ENCODE measurements at places on chromosomes 1 and 21.

DNA sequence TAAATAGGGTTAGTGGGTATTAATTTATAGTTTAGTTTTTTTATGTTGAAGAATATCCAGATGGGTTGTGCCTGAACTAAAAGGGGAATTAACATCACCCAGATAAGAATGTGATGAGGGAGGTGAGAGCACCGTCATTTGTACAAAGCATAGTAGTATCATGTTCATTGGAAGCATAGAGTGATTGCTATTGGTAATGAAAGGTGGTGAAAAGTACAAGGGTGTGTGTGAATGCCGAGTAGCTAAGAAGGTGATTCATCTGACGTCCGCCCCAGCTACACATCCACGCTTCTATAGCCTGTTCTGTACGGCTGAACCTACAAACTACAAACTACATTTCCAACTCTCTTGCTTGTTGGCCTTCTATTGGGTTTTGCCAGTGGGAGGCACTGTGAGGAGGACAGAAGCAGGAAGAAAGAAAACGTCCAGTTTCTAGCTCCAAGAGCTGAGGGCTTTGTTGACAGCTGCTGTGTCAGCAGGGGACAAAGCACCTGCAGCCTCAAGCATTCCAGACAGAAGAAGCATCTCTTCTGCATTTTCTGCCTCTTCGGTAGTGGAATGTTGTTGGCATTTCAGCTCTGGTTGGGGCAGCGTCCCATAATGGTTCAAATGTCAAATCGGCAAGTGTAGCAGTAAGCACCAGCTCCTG lies 404.8 kb downstream of the KCTD3 start:
- no peak for DNase-seq

- no peak for DNase-seq
Measured at GRCh38 chr1:182142621-182143020, 81.1 kb upstream of the ZNF648 start.

DNA sequence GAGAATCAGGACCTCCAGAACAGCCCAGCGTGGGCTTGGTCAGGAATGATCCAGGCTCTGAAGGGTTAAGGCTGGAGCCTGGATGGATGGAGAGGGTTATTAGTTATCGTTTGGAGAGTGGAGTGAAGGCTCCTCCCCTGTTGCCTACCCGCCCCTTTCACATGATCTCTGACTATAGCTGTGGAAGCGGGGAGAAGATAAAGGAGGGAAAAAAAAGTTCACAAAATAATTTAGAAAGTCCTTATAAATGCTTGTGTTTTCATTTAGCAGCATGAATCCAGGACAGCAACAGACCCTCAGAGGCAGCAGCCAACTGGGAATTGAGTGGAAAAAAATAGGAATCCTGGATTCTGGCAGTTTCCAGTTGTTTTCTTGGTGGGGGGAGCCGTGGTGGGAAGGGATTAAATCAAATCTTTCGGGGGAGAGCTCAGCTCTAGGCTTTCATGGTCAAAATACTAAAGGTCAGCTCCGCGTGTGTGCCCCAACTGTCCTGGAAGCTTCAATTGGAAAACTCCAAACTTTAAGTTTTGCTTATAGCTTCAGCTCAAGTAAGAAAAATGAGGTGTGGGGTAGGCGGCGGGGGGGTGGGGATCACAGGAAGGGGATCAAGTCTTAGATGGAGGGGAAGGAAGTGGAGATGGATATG lies 595 bp upstream of the DDR2 start:
- no peak for DNase-seq

DNA sequence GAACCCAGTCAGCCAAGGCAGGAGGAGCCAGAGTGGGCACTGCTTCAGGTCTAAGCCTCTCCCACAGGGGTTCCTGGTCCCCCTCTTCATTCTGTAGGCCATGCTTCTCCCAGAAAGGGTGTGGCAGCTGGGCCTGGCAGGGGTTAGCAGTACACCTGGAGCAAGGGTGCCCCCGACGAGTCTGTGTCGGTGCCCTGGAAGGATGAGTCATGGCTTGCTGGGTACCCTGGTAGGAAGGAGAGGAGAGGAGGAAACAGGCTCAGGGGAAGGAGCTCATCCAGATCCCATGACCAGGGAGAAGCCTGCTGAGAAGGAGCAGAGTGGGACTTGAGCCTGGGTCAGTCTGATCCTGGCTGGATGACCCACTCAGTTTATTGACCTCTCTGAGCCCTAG lies 10.3 kb downstream of the KDF1 start:
- DNase-seq = peak; percentile 20

GRCh38 chr1:37865348-37866120 lies 6.1 kb upstream of the MTF1 start:
- peak; percentile 85 for DNase-seq

- no peak for DNase-seq
Measured at GRCh38 chr1:164914208-164914607, 355.2 kb downstream of the PBX1 start.

- no peak for DNase-seq
Measured at GRCh38 chr1:5644281-5645134, 347.7 kb downstream of the NPHP4 start.

DNA sequence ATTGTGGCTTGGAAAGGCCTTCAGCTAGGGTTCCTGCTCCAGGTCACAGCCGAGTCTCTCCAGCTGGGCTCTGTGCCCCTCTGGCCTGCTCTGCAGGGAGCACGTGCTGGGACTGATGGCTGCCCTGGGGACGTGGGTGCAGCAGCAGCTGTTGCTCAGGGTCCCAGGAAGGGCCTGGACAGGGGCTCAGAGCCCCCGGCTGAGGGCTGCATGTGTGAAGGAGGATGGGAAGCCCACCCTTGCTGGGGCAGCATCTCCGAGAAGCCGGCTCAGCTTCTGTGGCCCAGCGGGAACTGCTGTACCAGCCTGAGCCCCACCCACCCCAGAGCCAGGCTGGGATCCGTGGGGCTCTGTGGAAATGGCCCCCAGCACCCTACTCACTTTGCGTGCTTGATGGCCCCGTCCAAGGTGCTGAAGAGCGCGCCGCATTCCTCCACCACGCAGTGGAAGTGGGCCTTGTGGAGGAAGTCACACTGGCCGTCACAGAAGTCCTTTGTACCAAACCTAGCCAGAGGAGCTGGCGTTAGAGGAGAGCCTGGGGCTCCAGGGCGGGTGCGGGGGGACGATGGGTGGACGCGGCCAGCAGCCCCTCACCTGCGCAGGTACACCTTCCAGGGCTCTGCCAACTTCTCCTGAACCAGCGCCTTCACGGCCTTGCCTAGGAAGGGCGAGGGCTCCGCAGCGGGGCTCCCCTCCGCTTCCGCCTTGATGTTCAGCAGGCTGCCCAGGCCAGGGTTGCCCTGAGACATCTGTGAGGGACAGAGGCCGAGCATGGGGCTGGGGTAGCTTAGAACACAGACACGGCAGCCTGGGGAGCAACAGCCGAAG lies 147.5 kb downstream of the CASZ1 start:
- no peak for DNase-seq

DNA sequence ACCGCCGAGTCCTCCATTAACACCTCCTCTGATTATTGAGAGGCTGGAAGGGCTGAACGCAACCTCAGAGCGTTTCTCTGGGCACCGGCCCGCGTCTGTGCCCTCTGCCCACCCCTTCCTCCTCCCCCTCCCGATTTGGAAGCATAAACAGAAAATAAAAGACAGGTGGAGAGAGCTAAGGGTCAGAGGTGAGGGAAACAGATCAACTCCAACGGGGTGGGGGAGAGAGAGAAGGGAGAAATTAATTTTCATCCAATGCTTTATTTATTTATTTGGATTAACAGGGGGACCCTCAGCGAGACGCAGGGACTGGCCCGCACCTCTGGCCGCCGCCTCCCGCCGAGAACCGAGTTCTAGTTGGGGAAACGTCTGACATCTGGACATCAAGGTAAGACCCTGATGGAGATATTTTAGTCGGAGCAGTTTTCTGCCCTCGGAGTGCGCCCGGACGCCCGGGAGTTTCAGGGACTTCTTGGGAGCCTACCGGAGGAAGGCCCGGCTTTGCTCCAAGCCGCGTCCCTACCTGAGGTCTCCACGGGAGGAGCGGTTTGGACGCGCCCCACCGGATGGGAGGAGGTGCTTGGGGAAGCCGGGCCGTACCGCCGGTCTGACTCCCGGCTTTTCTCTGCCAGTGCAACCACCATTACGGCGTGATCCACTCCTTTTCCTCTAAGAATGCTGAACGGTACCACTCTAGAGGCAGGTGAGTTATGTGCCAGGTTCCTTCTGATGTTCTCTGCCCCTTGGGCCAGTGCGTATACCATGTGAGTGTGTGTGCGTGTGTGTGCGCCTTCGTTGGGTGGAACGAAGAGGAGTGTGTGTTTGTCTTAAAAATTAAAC lies 5.1 kb upstream of the LHX9 start:
- DNase-seq = peak; percentile 16

GRCh38 chr1:159941141-159941540 lies 4.3 kb downstream of the IGSF9 start:
- DNase-seq = no peak

DNA sequence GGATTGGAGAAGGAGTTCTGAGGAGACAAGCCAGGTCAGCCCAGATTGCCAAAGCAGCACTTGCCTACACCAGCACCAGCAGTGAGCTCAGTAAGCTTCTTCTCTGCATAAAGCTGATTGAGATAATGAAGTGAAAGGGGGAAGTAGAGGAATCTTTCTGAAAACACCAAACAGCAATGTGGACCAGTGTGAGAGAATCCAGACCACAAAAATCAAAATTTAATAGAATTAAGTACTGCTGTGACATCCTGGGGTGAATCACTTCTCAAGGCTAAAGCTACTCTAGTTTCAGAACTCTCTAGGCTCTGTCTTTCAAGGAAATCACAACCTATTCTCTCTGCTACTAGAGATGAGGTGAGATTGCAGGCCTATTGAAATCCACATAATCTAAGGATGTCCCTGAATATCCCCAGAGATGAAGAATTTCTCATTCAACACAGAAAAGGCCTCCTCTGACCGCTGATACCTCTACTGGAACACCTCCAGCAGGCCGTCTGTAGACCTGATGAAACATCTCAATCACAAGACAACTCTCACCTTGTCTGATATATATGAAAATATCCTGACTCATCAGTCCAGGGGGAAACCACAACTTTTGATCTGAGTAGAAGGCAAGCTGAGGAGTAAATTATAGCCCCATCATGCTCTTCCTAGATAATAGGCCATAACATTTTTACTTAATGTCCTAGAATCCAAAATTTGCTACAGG lies at the start of gene FCRL4:
Gene FCRL4 (minus strand): TSS at position 127 of the 709 bp plus-strand sequence. CDS start 141 bp downstream, outside the sequence.
- peak; percentile 22 for DNase-seq

DNA sequence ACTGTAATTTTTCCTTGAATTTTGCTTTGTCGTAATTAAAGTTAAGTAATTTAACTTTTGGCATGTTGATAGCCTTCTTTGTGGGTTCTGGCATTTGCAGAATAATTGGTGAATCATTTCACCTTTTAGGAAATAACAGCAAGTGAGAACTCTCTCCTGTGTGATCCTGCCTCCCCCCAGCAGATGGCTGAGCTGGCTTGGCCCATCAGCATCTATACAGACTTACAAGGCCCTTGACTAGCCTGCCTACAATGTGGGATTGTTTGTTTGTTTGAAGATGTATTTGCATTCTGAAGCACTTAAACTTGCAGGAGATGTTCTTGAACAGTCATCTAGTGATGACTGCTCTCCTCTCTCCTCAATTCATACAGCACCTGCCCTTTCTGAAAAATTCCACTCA lies 55.9 kb downstream of the MACO1 start:
- no peak for DNase-seq

DNA sequence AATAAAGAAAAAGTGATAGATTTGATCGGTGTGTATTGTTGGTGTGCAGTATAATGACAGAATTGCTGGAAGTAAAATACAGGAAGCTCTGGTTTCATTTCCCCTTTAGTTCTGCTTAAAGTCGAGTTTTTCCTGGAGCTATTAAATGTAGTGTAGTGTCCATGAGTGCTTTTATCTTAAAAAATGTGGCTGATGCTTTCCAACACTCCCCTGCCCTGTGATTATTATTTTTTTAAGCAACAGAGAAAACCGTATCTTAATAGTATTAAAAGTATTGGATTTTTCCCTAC lies 1.1 kb downstream of the LGALS8 start:
- no peak for DNase-seq

- DNase-seq = peak; percentile 59
Measured at GRCh38 chr1:16082283-16083038, 9.0 kb upstream of the FAM131C start.

- DNase-seq = no peak
Measured at GRCh38 chr21:31310750-31311149, 33.3 kb downstream of the TIAM1 start.

- no peak for DNase-seq
Measured at GRCh38 chr1:17186216-17186909, 18.6 kb upstream of the PADI1 start.

DNA sequence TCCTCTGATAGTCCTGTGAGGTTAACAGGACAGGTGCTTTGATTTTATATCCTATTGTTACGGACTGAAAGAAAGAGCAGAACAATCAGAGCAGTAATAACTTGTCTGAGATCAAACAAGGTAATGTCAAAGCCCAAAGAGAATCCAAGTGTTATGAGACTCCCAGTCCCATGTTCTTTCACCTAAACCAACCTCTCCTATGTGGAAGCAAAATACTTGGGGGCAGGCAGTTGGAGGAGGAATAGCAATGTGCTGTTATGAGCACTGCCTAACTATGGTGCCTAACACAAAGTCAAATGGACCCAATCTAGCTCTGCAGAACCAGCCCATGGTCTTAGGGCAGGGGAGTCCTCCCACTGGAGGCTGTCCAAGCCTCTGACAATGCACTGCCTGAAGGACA lies 28.1 kb downstream of the ACBD3 start:
- DNase-seq = no peak

- DNase-seq = no peak
Measured at GRCh38 chr1:167749741-167750140, 28.0 kb downstream of the MPZL1 start.

Data from kidney tubule cell (primary cell).